Stimulated activated CD8-positive, alpha-beta memory T cell treated with anti-CD3 and anti-CD28 coated beads, Interleukin-4, amount 100 ng/mL, for 4 hours (primary cell): ENCODE measurements at places on chromosomes 6 and 20.

- DNase-seq, result no peak
Observed at GRCh38 chr6:273551-274058, 18.7 kb upstream of the DUSP22 start.

DNA sequence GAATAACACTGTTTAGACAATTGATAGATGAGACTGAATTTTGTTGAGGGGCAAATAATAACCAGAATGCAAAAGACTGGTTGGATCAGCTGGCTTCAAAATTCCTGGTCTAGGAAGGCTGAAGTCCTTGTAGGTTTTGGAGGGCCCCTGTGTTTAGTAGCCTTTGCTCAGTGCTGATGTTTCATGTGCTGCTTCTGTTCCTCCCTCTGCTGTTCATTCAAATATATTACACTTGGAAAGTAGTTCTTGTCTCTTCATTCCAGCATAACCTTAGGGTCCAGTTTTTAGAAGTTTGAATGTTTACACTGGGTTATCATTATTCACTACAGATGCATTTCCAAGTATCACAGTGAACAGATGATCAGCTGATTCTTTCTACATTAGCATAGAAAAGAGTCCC is 72.5 kb downstream of the FLRT3 start:
- DNase-seq, result no peak

- no peak for DNase-seq
Observed at GRCh38 chr6:155434829-155435423, 20.7 kb downstream of the NOX3 start.

- no peak for DNase-seq
Observed at GRCh38 chr20:54980103-54980960, 504.9 kb downstream of the DOK5 start.

DNA sequence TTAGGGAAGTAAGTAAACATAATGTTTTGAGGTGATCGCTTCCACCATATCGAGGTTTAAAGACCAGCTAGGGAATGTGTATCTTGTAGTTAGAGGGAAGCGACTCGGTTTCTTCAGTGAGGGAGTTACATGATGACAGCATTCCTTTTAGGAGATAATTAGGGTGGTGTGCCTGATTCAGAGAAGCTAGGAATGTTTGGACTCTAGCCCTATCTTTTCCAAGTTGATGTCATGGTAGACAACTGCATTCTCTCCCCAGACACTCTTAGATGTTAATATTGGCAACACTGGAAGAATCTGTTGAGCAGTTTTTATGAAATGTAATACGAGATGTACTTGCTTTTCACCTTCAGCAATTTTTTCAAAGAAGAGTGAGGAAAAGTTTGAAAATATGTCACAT is 12.9 kb upstream of the HIVEP1 start:
- DNase-seq, result no peak

DNA sequence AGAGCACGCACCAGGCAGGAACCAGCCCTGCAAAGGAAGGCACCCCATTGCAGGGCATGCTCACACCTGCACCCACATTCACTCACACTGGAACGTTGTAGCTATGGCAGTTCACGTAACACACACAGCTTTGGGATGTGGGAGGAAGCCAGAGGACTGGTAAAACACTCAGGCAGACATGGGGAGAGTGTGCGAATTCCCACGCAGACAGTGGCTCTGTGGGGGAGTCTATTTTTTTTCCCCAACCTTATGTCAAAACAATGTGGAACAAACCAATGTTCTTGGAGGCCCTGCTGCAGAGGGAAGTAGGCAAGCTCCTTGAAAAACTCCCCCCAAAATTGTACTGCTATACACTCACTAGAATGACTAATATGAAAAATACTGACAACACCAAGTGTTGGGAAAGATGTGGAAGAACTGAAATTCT is 91.0 kb downstream of the PPP1R14C start:
- DNase-seq, result no peak
